T follicular helper cell (primary cell): ENCODE measurements at places on chromosomes 2 and 18.

- no peak for DNase-seq
Measured at GRCh38 chr2:4556135-4556896, 852.9 kb downstream of the DCDC2C start.

GRCh38 chr18:79506191-79507075 is 110.7 kb downstream of the NFATC1 start:
- no peak for DNase-seq

DNA sequence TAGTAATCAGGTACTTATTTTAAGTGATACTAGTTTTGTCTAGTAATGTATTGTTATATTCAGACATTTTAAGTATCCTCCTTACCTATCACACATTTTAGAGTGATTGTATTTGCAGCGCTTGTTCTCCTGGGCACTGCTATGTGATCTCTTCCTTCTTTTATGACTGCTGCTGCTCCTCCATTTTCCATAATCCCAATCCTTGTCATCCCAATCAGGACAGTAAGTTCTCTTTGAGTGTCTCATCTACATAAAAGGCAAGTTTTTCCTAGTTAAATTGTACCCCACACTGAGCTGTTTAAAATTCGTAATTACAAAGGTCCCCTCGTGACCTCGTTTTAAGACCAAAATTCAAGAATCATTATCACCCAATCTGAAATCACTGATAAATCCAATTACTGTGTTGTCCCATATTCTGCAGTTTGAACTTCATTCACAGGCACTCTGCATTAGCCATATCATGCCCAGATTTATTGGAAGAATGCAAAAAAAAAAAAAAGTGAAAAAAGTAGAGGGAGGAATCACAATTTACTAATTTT is 2.8 kb downstream of the CLK1 start:
- DNase-seq = no peak

- DNase-seq = no peak
Measured at GRCh38 chr2:210519594-210519993, 36.8 kb upstream of the CPS1 start.

DNA sequence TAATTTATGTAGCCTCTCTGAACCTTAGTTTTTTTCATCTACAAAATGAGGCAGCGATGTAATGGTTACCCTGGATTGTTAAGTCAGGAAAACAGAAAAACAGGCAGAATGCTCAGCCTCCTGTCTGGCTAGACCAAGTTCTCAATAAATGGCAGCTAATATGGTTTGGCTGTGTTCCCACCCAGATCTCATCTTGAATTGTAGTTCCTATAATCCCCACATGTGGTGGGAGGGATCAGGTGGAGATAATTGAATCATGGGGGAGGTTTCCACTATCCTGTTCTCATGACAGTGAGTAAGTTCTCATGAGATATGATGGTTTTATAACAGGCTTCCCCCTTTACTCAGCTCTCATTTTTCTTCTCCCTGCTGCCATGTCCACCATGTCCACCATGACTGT is 220.0 kb downstream of the CMPK2 start:
- DNase-seq = no peak

GRCh38 chr2:239961662-239962613 is 63.2 kb downstream of the NDUFA10 start:
- no peak for DNase-seq

- DNase-seq = no peak
Measured at GRCh38 chr2:53473775-53474311, 293.8 kb upstream of the CHAC2 start.

- no peak for DNase-seq
Measured at GRCh38 chr18:8858888-8859511, 153.6 kb downstream of the MTCL1 start.

GRCh38 chr2:168429988-168430387 is 26.1 kb upstream of the CERS6 start:
- DNase-seq = no peak

GRCh38 chr2:192424243-192424642 is 229.5 kb upstream of the TMEFF2 start:
- no peak for DNase-seq

- no peak for DNase-seq
Measured at GRCh38 chr2:75640621-75641121, 5.9 kb upstream of the MRPL19 start.

- no peak for DNase-seq
Measured at GRCh38 chr18:3688690-3689089, 238.7 kb downstream of the TGIF1 start.

DNA sequence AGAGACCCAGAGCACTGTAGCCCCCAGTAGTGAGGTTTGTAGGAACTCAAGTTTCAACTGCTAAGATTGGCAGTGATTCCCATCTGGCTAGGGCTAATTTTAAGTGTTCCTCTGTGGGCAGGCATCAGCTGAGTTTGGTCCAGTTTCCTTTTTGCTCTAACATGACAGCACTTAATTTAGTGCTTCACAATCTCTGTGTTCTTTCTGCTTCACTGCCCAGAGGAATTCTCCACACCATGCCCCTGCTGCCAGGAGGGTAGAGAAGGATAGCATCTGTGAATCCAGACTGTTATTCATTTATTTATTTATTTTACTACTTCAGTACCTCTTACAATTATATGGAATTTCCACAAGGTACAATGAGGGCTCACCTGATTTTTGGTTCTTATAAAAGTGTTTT is 549.9 kb upstream of the FSIP2 start:
- no peak for DNase-seq

GRCh38 chr2:44723921-44724320 is 217.6 kb upstream of the SIX3 start:
- no peak for DNase-seq

- DNase-seq = no peak
Measured at GRCh38 chr2:63344575-63345284, 243.5 kb downstream of the WDPCP start.

DNA sequence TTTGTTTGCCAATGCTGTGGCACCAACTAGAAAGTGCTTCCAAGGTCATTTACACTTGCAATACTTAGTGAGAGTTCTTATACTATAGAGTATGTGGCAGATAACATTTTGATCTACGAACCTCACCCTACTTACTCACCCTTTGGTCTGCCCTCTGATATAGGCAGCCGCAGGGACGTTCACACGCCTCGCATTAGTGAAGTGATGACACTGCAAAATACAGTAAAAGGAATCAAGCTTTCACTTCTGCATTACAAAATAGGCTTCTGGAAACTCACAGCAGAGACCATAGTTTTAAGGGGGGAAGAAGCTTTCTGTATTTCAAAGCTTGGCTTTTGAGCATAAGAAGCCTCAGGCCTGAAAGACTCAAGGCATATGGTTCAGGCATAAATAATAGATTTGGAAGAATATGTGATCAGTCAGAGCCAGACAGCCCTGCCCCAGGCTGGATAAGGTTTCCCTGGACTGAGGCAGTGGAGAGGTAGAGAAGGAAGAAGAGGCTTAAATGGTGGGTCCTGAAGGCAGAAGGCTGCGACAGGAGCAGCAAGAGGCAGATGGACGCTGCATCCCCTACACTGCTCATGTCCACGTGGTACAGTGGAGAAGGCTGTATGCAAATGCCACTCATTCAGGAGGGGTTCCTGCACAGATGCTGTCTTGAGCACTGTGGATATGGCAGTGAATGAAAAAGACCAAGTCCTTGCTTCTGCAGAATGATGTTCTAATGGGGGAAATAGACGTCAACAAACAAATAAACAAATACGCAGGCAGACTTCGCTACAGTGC is 63.1 kb downstream of the FECH start:
- DNase-seq = no peak

GRCh38 chr2:55162284-55163006 is 69.6 kb downstream of the CLHC1 start:
- no peak for DNase-seq

DNA sequence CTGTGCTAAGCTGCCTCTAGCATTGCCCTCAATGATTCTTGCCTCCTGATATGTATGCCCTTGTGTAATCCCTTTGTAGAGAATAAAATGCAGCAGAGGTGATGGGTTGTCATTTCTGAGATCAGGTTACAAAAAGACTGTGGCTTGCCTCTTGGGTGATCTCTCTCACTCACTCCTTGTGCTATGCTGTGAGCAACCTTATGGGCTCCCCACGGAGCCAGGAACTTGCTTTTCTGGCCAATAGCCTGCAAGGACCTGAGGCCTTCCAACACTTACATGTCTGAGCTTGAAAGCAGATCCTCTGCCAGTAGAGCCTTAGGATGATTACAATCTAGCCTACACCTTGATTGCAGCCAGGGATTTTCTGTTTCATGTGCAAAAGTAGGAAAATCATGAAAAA is 123.1 kb upstream of the XIRP2 start:
- no peak for DNase-seq

DNA sequence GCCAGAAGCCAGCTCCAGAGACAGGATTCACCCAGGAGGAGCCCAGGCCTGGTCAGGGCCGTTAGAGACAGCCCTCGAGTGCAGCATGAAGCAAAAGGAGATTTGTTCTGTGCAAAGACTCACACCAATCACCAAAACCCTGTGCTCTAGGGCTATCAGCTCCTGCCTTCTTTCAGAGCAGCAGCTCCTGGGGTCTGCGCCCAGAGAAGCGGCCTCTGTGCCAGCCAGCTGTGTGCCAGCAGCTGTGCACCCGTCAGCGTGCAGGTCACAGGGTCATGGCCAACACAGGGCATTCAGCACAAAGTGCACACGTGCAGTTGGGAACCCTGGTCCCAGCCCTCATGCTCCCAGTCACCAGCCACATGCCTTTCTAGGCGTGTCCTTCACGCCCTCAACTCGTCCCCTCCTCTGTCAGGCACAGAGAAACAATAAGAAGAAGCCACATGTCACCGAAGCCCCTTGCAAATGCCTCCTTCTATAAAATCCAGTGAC is 49.3 kb downstream of the ZNF516 start:
- DNase-seq = no peak

DNA sequence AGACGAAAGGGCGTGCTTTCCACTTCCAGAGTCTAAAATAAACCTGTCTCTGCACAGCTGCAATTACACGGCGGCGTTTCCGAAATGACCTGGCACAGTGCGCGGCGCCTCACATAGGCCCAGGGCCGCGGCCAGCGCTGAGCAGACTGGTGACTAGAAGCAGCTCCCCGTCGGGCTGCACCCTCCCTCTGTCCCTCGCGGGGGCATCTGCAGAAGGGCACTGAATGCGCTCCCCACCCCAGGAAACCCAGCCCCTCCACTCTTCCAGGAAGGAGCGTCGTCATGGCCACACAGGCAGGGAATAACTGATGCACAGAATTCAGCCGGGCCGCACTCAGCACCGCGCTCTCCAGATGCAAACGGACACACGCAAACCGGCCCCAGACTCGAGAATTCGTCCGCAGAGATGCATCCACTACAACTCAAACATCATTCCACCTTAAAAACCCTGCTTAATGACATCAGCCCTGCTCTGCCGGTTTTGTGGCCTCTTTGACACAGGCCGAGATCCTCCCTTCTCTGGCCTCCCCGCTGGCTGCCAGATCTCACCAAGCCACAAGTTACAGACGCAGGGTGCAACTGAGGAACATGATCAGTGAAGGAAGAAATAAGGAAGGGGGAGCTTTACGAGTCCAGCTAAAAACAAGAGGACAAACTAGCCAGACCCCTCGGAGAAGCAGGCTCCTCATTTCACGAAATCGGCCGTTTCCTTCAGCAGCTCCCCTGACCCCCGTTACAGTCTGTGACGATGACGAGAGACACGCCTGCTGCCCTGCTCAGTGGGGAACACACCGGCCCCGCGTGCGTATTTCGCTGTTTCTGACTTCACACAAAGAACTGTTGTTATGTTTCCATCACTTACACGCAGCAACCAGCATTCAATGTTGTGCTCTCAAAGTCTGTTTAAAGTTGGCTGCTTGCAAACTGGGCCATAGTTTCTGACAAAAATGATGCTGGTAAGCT is 40.2 kb downstream of the MBP start:
- no peak for DNase-seq

- no peak for DNase-seq
Measured at GRCh38 chr2:47359375-47359868, 43.5 kb upstream of the MSH2 start.

- no peak for DNase-seq
Measured at GRCh38 chr2:207766697-207767460, 2.8 kb downstream of the FZD5 start.

DNA sequence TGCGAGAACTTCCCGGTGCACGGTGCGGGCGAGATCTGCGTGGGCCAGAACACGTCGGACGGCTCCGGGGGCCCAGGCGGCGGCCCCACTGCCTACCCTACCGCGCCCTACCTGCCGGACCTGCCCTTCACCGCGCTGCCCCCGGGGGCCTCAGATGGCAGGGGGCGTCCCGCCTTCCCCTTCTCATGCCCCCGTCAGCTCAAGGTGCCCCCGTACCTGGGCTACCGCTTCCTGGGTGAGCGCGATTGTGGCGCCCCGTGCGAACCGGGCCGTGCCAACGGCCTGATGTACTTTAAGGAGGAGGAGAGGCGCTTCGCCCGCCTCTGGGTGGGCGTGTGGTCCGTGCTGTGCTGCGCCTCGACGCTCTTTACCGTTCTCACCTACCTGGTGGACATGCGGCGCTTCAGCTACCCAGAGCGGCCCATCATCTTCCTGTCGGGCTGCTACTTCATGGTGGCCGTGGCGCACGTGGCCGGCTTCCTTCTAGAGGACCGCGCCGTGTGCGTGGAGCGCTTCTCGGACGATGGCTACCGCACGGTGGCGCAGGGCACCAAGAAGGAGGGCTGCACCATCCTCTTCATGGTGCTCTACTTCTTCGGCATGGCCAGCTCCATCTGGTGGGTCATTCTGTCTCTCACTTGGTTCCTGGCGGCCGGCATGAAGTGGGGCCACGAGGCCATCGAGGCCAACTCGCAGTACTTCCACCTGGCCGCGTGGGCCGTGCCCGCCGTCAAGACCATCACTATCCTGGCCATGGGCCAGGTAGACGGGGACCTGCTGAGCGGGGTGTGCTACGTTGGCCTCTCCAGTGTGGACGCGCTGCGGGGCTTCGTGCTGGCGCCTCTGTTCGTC is 1.7 kb downstream of the FZD7 start:
- no peak for DNase-seq

DNA sequence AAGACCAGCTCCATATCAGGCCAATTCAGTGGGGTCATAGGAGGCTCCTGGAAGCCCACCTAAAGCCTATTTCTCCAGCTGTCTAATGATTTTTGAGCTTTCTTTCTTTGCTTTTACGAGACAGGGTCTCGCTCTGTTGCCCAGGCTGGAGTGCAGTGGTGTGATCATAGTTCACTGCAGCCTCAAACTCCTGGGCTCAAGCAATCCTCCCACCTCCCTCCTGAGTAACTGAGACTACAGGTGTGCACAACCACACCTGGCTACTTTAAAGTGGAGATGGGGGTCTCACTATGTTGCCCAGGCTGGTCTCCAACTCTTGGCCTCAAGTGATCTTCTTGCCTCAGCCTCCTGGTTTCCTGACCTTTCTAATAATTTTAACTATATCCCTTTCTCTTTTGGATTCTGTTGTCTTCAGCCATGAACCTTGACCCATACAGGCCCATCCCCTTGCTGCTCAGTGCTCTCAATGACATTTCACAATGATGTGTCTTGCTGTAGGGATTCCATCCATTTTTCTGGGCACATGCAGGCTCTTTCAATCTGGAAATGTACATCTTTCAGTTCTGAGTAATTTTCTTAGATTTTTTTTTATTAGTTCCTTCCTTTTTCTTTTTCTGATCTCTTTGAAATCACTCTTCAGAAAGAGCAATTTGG is 29.7 kb downstream of the GNLY start:
- no peak for DNase-seq
